ENCODE measurements at places on chromosomes 2 and 18.

DNA sequence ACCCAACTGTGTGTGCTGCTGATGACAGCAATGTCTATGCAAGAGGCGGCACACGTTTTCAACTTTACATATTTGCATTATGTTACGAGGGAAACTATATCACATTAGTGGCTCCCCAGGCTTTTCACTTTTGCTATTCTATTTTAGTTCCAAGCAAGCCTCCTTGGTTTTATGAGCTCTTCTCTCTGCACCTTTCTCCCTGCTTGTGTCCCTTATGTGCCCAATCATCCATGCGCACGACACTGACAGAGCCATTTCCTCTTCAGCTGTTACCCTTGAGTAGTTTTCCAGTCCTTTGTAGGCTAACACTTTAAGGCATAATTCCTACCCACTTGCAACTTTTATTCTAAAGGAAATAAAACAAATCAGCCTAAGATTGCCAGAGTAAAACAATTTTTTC, 154.3 kb downstream of the TCF4 start:
- DNase-seq: no peak

GRCh38 chr2:211061612-211062296, 505.4 kb downstream of the CPS1 start:
- no peak for DNase-seq

DNA sequence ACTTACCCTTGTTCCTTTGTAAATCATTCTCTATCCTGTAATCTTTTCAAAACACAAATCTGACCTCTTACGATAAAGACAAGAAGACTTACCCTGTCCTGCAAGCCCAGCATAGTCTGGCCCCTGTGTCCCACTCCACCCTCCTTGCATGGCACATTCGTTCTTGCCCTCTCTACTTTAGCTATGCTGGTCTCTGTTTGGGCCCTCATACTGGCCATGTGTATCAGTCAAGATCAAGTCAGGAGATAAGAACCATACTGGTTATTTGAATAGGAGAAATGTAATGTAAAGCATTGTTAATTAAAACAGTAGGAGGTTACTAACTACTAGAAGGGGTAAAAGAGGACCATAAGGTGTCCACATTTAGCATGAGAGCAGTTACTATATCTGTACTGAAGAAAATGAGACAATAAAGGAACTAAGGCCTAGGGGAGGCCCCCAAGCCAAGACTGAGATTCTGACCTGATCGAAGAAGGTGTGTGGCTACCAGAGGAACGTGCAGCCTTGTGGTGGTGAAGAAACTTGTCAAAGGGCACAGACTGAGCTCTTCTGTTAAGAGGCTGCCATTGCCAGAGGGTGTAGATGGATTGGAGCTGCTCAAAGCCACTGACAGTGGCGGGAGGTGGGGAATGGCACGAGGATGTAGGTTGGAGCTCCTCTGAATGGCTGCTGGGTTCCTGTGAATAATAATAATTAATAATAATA, 80.8 kb downstream of the KCTD18 start:
- DNase-seq: no peak

DNA sequence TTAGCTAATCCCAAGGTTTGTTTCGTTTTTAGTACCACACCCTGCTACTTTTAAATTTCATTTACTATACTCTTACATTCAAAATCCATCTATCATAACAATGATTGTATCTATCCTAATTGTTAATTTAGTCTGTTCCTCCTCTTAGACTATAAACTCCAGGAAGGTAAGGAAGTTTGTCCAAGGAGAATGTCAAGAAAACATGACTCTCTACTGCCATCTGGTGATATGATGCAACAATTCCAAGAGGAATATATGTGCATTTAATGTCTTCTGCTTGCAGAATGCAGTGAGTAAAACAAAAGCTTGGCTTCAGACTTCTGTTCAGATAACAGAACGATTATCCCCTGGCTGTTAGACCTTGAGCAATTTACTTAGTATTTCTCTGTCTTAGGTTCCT, 1267.1 kb downstream of the LRP1B start:
- no peak for DNase-seq

GRCh38 chr2:134137182-134137611, 116.7 kb upstream of the MGAT5 start:
- no peak for DNase-seq
